RCC 7860 (cell line): ENCODE measurements at places on chromosomes 1 and 21.

DNA sequence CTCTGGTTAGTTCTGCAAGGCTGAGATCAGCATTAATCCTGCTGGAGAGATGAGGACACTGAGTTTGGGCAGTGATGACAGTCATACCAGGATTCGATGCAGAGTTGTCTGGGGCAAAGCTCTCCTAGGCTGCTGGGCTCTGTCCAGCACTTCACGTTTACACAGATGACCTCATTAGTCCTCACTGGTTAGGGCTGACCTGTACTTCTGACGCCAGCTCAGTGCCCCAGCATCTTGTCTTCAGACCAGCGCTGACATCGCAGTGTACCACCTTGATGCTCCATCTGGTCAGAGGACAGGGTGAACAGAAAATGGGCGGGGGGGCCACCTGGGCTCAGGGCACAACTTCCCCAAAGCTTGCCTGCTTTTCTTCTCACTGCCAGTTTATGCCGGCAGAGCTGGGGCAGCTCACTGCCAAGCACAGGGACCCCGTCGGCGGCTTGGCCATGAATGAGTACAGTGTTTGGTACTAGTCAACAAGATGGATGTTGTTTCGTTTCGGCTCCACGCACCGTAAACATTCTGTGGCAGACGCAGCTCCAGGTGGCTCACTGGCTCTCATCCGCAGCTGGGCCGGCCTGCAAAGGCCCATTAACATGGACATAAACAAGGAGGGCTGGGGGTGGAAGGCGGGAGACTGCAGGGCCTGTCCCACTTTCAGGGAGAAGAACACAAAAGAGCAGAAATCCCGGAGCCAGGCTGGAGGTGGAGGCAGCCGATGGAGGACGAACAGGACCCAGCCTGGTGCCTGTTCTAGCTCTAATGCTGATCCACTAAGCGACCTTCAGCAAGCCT, 118.7 kb downstream of the GLIS1 start:
- no peak for DNase-seq

GRCh38 chr1:103275725-103276124, 167.4 kb upstream of the COL11A1 start:
- no peak for DNase-seq

DNA sequence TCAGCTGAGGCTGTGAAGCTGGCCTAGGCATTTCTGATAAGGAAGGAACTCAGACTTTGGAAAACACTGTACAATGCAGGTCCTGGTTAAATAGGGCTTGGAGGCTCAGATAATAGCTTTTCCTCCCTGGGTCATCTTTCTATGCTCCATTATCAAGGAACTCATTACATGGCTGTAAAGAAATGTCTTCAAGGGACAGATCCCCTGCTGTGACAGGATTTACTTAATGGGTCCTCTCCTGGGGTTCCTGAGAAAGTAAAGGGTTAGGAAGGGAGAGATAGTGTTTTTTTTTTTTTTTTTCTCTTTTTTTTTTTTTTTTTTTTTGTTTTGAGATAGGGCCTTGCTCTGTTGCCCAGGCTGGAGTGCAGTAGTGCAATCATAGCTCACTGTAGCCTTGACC, 14.1 kb upstream of the SVBP start:
- DNase-seq: no peak

GRCh38 chr21:15065392-15066122, 757 bp upstream of the NRIP1 start:
- DNase-seq: peak; percentile 61

GRCh38 chr1:3625151-3625907, 514 bp downstream of the TPRG1L start:
- DNase-seq: peak; percentile 4
